Left lung (tissue), 14 donors: ENCODE measurements at places on chromosomes 4 and X. TPM values are rescaled to one million over a fixed set of nuclear protein-coding genes. Genes with fewer than 3 reads are reported as not detected.

PLP1 gene
- 0.12 TPM for total RNA-seq

CFAP99 gene
- 1.3 TPM for total RNA-seq

GABRG1 gene
- total RNA-seq: not detected

NMU gene
- total RNA-seq: 0.81 TPM

DCAF8L2 gene
- not detected for total RNA-seq

PWWP3B gene
- 0.13 TPM for total RNA-seq

SMARCA1 gene
- total RNA-seq: 26.1 TPM
